ENCODE measurements at places on chromosomes 7 and 10. TPM values are rescaled to one million over a fixed set of nuclear protein-coding genes. Genes with fewer than 3 reads are reported as not detected.

DNA sequence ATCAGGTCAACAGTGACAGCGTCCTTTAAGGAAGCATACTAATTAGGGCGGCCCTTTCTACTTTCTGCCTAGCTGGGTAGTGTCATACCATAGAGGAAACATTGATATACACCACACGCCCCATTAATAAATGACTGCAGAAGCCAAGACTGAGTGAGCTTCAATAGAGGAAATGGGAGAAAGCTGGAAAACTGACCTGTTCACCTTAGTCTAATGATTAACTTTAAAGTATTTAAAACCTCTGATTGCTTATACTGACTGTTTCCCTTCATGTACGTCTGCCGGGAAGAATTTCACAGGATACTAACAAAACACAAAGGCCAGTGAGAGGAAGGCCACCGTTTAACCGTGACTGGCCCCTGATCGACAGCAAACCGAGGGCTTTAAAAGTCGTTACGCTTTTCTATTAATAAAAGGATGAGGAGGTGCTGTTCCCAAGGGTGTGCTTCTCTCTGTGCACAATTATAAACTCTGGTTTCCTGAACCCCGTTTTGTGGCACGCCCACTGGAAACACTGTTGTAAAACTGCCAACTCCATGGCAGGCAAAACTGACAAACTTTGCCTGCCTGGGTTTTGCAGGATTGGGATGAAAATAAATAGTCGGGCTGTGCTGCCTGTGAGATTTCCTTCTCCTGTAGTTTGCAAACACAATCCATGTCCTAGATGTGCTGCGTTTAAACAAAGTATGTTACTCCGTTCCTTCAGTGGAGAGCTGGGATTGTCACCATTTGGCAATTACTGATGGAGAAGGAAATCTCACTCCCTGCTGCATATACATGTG is 137.6 kb downstream of the NRP1 start:
- no peak for DNase-seq

GRCh38 chr7:3859431-3859830 is 558.4 kb downstream of the SDK1 start:
- DNase-seq: no peak

- DNase-seq: peak; percentile 57
These were observed 65.0 kb downstream of the STK17A start for GRCh38 chr7:43647673-43648472.

DNA sequence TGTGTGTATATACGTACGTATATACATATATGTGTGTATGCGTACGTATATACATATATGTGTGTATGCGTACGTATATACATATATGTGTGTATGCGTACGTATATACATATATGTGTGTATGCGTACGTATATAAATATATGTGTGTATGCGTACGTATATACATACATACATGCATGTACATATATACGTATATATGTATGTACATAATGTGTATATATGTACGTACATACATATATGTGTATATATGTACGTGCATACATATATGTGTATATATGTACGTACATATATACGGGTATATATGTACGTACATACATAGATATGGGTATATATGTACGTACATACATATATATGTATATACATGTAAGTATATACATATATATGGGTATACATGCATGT is 332.1 kb downstream of the CRPPA start:
- no peak for DNase-seq

DNA sequence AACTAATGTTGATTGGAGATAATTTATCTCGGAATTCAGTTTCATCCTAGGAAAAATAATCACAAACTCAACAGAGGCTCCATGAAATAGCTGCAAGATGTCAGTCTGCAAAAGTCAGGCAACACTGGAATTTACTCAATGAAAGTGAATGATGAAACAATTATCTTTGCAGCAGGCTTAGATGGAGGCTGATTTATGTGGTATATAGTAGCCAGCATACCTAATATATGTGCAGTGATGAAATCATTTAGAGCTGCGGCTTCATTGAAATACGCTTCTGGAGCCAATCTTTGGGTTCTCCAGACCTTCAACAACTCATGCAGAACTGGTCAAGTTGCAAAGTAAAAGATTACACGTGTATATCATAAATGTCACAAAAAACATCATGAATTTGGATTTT is 113.3 kb downstream of the ITGA8 start:
- DNase-seq: no peak

GRCh38 chr10:8105932-8106331 is 51.4 kb downstream of the GATA3 start:
- no peak for DNase-seq

GRCh38 chr7:55191926-55192692 is 173.0 kb upstream of the LANCL2 start:
- DNase-seq: no peak

DNA sequence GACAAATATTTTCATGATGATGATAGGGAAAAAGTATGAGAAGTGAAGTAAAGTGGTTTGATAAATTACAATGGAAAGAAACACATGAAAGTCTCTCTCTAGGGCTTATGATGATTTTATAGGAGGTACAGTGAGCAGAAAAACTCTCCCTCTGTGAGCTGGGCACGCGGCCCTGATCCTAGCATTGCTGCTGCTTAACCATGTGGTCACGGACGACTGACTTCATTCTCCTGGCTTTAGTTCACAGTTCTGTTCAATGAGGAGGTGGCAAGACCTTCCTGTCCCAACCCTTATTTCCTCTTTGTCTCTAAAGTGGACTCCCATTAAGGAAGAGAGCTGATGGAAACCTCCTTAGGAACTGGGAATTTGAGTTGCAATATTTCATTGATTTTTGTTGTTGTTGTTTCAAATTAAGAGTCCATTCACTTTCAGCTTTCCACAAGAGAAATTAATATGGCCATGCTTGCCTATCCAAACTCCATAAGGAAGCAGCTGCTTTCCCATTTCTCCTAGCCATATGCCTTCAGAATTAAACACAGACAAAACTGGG is 8.2 kb upstream of the PON3 start:
- DNase-seq: no peak

- DNase-seq: no peak
These were observed 22.1 kb downstream of the HKDC1 start for GRCh38 chr10:69242040-69242851.

- DNase-seq: peak; percentile 8
These were observed 16.9 kb upstream of the TAX1BP1 start for GRCh38 chr7:27723085-27723484.

DNA sequence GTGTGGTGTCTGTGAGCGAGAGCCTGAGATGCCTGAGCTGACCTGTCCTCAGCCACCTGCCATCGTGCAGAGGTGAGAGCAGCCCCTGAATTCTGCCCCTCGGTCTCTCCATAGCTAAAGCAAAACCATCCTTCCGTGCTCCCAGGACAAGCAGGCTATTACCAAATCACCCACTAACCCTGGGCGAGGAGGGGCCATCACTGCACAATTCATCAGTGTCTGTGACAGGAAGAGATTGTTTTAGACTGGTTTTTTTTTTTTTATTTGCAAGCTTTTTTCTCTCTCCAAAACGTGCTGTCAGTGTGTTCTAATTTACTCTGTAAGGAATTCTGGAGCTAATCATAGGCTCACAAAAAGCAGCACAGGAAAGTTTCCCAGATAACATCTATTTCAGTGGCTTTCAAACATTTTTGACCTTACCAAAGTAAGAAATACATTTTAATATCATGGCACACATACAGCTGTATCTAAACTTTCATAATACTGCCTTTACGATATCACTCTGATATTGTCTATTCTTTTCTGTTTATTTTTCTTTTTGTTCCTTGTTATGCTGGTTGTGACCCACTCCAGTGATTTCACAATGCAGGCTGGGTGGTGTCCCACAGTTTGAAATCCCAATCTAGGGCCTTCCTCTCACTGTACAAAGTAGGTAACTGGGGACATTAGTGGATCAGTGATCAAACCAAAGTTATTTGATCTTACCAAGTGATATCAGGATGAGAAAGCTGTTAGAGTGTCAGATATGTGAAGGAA is 62.8 kb downstream of the EGFR start:
- no peak for DNase-seq

DGKI gene
- total RNA-seq: 0.46 TPM

FLNC gene
- total RNA-seq: 0.06 TPM

PON3 gene
- total RNA-seq: not detected

PNLIPRP2 gene
- total RNA-seq: not detected

NYAP1 gene
- total RNA-seq: 0.10 TPM

FAM180A gene
- total RNA-seq: not detected

HACD1 gene
- total RNA-seq: not detected

PAX4 gene
- not detected for total RNA-seq

RABGEF1 gene
- total RNA-seq: 27.2 TPM

SLC26A5 gene
- total RNA-seq: not detected
